GM12891 (cell line): ENCODE measurements at places on chromosomes 1 and 21.

DNA sequence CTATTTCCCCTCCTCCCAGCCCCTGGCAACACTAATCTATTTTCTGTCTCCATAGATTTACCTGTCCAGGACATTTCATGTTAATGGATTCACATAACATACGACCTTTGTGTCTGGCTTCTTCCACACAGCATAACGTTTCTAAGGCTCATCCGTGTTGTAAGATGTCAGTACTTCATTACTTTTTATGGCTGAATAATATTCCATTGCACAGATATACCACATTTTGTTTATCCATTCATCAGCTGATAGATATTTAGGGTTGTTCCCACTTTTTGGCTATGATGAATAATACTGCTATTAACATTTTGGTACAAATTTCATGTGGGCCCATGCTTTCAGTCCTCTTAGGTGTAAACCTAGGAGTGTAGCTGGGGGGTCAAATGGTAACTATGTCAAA, 38.2 kb downstream of the GLIS1 start:
- no peak for DNase-seq

DNA sequence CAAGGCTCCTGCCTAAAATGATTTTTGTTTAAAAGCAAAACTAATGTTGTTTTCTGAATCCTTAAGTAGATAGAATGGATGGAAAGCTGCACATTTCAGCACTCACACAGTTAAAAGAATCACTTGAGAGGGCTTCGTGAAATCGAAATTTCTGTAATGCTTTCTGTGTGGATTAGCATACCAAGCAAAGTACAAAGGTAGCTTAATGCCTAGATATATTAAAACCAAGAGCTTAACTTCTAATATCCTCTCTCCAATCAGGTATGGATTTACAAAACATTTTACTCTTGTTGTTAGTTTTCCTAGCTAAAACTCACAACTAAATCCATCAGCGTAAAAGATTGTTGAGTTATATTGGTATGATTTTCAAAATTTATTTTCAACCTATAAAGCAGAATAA, 378.8 kb upstream of the PRMT6 start:
- no peak for DNase-seq

DNA sequence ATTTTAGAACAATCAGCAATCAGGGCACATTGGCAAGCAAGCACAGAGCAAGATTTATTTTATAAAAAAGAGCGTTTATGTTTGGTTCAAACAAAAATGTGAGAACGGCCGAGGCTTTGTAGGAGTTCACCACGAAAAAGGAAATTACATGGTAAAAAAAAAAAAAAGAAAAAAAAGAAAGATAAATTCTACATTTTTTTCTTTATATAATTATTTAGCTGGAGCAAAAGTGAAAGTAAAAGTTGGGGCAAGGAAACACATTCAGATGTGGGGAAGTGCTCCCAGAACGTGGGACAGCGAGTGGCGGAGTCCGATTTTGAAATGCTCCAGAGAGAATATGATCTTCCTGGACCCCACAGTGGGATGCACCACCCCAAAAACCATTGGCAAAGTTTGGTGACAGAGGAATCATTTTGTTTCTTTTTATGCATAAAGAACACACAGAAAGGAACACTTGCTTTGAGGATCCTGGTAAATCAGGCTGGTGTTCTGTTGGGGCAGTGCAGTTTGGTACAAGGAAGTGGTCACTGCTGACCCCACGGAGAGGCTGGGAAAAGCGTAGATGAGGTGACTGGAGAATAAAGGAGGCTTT, 16.3 kb upstream of the ATP5PO start:
- no peak for DNase-seq

DNA sequence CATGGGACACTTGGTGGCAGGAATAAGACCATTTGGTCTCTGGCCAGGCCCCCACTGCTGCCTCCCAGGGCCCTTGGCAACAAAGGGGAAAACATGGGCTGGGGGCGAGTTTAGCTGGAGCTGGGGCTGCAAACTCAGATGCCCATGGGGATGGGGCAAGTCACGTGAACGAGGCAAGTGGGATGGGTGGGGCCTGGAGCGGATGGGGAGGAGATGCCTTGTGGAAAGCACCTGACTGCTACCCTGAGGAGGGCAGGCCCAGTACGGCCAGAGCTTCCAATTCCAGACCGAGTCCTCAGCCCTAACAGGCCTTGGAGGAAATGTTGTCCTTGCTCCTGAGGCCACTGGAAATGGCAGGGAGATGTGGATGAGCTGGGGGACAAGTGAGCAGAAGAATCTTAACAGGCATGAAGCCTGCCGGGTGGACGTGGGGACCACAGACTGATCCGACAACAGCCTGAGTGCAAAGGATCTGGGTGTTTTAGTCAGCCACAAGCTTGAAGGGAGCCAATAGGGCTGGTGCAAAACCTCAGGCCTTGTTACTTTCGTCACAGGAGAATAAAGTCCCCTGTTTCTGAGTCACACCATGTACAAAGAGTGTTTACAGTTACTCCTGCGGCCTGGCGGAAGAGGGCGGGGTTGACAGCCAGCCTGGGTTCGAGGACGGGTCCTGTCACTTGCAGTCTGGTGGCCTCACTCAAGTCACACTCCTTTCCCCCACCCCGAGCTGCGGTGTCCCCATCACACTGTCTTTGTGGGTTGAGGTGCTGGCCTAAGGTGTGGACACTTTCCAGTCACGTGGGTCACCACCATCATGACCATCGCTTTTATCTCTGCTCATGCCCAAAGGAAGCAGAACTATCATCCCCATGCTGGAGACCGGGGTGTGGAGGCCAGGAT, 19.1 kb downstream of the RUNX3 start:
- DNase-seq = no peak

- DNase-seq = no peak
These were observed 694 bp downstream of the TMEM167B start for GRCh38 chr1:109091078-109091838.

DNA sequence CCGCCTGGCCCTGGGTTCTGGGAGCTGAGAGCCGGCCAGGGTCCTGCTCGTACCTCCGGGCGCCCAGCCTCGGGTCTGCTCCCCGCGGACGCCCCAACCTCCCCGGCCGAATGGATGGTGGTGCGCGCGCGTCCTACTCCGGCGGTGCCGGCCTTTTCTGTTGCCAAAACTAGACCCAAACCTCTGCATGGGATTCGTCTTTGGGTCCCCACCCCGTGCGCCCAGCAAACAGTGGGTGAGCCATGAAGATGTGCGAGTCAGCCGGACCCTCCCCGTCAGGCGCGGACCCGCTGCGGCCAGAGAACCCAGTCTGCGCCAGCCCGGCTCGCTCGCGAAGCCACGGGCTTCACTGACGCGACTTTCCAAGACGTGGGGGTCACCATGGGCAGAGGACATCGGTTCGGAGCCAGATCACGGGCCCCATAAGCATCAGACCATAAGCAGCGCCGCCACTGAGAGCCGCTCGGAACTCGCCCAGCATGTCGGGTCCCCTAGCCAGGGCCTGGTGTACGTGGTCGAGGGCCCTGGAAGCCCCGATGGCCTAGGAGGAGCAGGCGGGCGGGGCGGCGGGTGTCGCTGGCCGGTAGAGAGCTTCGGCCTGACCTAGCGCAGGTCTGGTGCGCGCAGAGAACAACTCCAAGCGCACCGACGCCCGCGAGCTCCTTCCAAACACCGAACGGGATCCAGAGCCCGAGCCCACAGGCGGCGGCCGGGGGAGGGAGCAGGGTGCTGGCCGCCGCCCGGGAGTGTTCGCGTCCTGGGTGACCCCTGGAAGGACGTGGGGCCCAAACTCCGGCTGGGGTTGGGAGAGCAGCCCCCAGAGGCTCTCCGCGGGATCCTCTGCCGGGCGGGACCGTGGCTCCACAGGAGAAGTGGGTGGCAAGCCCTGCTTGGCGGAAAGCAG, 1.0 kb upstream of the TP73 start:
- DNase-seq = no peak

GRCh38 chr1:7584157-7584556, 186.9 kb upstream of the VAMP3 start:
- DNase-seq = no peak

- DNase-seq = no peak
These were observed 3.1 kb downstream of the PANK4 start for GRCh38 chr1:2523191-2523890.

GRCh38 chr1:15352128-15352957, 57.3 kb upstream of the EFHD2 start:
- no peak for DNase-seq

DNA sequence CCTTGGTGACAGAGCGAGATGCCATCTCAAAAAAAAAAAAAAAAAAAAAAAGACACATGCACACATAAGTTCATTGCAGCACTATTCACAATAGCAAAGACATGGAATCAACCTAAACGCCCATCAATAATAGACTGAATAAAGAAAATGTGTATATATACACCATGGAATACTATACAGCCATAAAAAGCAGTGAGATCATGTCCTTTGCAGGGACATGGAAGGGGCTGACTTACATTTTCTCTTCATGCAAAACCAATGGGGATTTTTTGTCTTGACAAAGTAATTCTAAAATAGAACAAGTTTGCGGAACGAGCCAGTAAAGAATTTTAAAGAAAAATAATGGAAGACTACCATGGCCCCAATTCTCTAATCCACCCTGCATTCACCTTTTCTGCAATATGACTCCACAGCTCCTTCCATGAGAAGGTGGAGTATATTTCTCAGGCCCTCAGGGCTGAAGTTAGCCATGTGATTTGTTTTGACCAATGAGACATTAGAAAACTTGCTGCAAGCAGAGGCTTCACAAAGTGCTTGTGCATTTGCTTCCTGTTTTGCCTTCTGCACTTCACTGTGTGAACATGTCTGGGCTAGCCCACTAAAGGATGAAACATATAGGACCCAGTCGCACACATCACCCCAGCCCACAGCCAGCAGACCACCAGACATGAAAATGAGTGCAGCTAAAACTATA, 78.8 kb upstream of the NR5A2 start:
- DNase-seq = no peak

DNA sequence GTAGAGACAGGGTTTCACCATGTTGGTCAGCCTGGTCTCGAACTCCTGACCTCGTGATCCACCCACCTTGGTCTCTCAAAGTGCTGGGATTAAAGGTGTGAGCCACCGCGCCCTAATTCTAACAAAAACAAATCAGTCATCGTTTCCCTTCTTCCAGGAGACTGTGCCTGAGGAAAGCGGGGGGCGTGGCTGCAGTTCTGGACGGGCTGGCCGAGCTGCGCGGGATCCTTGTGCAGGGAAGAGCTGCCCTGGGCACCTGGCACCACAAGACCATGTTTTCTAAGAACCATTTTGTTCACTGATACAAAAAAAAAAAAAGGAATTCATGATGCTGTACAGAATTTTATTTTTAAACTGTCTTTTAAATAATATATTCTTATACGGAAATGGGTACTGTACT, 104.2 kb downstream of the WDR4 start:
- DNase-seq = no peak

DNA sequence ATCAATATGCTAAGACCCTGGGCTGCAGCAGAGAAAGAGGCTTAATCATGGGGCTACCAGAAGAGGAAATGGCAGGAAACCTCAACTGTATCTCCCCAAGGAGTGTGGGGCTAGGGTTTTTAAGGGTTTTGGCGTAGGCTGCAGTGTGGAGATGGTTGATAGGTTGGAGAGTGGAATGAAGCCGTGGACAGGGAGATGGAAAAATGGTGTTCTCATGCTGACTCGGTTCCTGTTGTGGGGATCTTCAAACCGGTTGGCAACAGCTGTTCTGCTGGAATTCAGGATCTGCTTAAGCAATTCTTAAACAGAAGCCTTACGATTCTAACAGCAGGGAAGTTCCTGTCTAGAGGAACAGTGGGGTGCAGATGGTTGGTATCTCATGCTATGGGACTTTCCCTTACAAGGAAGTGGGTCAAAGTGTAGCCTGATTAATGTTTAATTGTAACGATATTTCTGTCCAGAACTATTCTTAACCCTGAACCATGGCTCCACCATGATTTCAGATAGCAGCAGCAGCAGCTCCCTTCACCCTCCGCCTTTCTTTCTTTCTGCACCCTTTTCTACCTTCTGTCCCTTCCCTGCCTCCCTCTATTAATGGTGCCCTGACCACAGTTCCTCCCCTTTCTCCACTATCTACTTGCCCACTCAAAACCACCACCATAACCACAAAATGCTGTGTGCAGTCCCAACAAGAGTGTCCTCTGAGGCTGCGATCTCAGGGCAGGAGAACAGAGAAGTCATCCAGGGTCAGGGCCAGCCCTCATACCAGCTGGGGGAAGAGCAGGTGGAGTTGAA, 30.8 kb downstream of the RSPH1 start:
- DNase-seq = no peak

GRCh38 chr1:172719066-172719627, 60.2 kb downstream of the FASLG start:
- no peak for DNase-seq

GRCh38 chr1:174884566-174884965, 115.2 kb upstream of the CACYBP start:
- no peak for DNase-seq

DNA sequence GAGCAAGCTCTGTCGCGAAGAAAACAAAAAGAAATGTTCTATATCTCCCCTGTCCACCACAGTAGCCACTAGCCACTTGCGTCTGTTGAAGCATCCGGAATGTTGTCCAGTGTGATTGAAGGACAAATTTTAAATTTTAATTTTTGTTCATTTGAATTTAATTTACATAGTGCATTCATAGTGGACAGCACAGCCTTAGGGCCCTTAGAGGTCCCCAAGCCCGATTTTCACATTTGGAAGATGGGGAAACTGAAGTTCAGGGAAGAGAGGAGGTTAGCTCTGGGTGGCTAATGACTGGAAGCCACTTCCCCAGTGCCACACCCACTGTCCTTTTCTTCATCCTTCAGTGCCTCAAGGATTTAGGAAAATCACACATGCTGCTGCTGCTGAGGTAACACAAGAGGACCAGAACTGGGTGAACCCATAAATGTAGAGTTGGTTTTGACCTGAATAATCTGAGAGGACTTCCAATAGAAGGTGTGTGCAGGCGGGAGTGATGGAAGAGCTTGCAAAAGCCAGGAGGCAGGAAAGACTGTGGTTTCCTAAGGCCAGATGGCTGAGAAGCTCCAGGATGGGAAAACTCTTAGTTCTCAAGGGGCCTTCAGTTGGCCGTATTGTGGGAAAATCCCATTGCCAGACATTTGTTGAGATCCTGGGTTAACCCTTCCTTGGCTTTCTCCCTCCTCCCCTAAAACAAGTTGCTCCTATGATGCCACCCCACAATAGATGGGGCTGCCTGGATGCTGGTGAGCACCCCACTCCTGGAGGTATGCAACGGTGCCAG, 49.5 kb downstream of the TRIM11 start:
- DNase-seq = no peak

DNA sequence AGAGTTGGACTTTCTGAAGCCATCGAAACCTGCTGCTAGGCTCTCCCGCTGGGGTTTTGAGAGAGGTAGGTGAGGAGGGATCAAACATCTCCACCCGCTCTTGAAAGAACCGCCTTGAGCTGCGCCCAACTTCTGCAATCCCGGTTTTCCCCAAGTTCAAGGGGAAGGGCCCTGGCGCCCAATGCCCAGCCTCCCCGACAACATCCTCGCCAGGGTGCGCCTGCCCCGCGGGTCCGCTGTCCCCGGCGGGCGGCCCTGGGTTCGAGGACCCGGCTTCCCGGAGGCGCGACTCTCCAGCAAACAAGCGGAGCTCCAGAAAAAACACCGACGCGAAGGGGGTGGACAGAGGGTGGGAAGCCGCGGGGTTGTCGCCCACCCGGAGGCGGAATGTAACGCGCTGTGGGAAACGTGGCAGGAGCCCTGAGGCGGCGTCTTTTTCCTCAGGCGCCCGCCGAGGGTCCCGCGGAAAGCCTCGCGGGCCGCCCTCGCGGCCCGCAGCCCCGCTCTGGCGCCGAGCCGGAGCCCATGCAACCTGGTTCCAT, 607 bp downstream of the BTG3 start:
- DNase-seq = no peak

- DNase-seq = no peak
These were observed 86.4 kb downstream of the DDAH1 start for GRCh38 chr1:85378534-85378933.
